ENCODE measurements at places on chromosomes 2 and 18. TPM values are rescaled to one million over a fixed set of nuclear protein-coding genes. Genes with fewer than 3 reads are reported as not detected.

Gene RAB1A
- total RNA-seq: 75.8 TPM

Gene SPATA3
- total RNA-seq: 0.76 TPM

Gene SLC8A1
- total RNA-seq: 0.23 TPM

Gene IL36B
- not detected for total RNA-seq

Gene ITPRIPL1
- total RNA-seq: 32.6 TPM

Gene IL1RL1
- 0.09 TPM for total RNA-seq

Gene FSHR
- total RNA-seq: not detected

Gene DLGAP1
- not detected for total RNA-seq

Gene PSMD1
- total RNA-seq: 106 TPM

Gene PRLH
- total RNA-seq: not detected

Gene SH3RF3
- total RNA-seq: 2.3 TPM

Gene PROM2
- total RNA-seq: 1.2 TPM

Gene OTOF
- total RNA-seq: 0.60 TPM

Gene SLC5A7
- not detected for total RNA-seq

Gene KATNAL2
- total RNA-seq: 0.58 TPM

Gene PKP4
- total RNA-seq: 38.7 TPM

Gene IL37
- not detected for total RNA-seq

Gene PSD4
- 247 TPM for total RNA-seq

Gene FKBP7
- total RNA-seq: 3.0 TPM

Gene PTPRN
- total RNA-seq: 0.92 TPM

Gene ZEB2
- 13.5 TPM for total RNA-seq

Gene ZSCAN30
- total RNA-seq: 20.7 TPM

Gene CCDC68
- not detected for total RNA-seq

Gene TP53I3
- 1.8 TPM for total RNA-seq

Gene DSG3
- not detected for total RNA-seq

Gene CCDC148
- not detected for total RNA-seq

Gene IL1B
- not detected for total RNA-seq

Gene APLF
- 2.9 TPM for total RNA-seq

Gene CDH19
- total RNA-seq: not detected

Gene NGEF
- not detected for total RNA-seq

Gene CXXC1
- total RNA-seq: 88.0 TPM

Gene CNGA3
- total RNA-seq: not detected

Gene B4GALT6
- total RNA-seq: 1.7 TPM

Gene MC4R
- total RNA-seq: not detected

Gene NOSTRIN
- not detected for total RNA-seq

Gene SOWAHC
- 0.29 TPM for total RNA-seq
